ENCODE measurements at places on chromosomes 6 and 20. TPM values are rescaled to one million over a fixed set of nuclear protein-coding genes. Genes with fewer than 3 reads are reported as not detected.

Gene SLA2
- not detected for total RNA-seq

Gene LRRN4
- 0.23 TPM for total RNA-seq

Gene LY86
- not detected for total RNA-seq

Gene OOEP
- 12.2 TPM for total RNA-seq

Gene DPPA5
- total RNA-seq = not detected

Gene PAX1
- total RNA-seq = not detected
